ENCODE measurements at places on chromosomes 16 and 17.

DNA sequence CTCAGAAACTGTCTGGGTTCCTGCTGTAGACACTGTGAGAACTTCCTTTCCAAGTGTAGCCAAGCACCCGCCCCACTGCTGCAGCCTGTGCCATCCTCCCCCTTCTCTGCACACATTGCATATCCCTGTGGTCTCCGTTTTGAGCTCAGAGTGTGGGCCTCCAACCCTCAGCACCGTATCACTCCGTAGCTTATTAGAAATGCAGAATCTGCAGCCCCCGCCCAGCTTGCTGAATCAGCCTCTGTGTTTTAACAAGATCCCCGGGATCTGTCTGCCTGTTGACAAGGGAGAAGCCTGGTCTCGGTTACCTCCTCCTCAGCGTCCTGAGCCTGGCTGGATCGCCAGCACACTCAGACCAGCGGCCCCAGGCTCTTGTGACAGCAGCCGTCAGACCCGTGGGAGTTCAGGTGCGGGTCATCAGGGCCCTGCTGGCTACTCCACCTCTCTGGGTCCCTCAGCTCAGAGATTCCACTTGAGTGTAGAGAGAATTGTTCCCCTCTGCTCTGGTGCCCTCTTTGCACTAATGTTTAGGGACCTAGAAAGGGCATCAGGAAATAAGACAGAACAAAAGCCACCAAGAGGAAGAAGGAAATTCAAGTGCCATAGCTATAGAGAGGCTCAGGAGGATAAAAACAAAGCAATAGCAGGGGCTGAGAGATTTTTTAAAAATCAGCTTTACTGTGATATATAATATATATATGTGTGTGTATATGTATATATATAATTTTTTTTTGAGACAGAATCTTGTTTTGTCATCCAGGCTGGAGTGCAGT, 92.3 kb downstream of the PITPNC1 start:
- no peak for DNase-seq

DNA sequence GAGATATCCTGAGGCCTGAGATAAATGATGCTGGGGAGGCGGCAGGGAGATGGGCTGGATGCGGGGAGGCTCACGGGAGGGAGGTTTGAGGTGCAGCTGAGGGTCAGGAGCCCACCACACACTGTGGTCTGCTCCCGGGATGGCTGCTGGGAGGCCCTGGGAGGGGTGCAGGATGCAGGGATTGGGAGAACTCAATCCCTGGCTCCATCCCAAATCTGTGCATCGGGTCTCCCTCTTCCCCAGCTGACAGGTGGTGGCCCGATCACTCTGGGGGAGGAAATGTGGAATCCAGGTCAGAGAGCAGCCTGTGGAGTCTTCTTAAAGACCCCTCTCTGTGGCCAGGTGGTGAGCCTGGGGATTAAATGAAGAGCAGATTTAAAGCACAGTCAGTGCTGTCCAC, 12.0 kb downstream of the PHB1 start:
- no peak for DNase-seq

DNA sequence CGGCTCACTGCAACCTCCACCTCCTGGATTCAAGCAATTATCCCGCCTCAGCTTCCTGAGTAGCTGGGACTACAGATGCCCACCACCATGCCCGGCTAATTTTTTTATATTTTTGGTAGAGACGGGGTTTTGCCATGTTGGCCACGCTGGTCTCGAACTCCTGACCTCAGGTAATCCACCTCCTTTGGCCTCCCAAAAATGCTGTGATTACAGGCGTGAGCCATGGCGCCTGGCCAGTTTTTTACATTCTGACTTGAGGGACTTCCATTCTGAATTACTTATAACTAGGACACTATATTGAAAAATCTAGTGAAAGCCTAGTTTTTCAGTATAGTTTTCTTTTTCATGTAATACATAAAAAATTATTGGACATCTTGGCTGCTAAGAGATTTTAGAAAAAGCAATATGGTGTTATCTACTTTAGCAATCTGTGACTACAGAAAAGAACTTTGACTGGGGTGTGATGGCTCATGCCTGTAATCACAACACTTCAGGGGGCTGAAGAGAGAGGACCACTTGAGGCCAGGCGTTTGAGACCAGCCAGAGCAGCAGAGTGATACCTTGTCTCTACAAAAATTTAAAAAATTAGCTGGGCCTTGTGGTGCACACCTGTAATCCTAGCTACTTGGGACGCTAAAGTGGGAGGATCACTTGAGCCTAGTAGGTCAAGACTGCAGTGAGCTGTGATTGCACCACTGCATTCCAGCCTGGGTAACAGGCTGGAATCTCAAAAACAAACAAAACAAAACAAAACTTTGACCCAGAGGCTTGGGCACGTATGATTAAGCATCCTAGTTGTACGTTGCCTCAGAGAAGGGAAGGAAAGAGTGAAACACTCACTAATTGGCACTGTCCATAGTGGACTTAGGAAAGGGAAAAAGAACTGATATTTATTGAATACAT, 26.8 kb upstream of the GOSR1 start:
- DNase-seq: no peak

GRCh38 chr16:57735755-57736418, at the start of gene KATNB1:
Gene KATNB1, plus strand, starts transcription at chr16:57735770. Its CDS starts 1,474 bp downstream, at chr16:57737244.
- no peak for DNase-seq

GRCh38 chr17:67007266-67007665, 37.1 kb upstream of the CACNG1 start:
- no peak for DNase-seq

- peak; percentile 41 for DNase-seq
Measured at GRCh38 chr16:17396762-17397498, 73.8 kb downstream of the XYLT1 start.

GRCh38 chr16:19808061-19808641, 76.5 kb downstream of the GPRC5B start:
- DNase-seq: no peak

DNA sequence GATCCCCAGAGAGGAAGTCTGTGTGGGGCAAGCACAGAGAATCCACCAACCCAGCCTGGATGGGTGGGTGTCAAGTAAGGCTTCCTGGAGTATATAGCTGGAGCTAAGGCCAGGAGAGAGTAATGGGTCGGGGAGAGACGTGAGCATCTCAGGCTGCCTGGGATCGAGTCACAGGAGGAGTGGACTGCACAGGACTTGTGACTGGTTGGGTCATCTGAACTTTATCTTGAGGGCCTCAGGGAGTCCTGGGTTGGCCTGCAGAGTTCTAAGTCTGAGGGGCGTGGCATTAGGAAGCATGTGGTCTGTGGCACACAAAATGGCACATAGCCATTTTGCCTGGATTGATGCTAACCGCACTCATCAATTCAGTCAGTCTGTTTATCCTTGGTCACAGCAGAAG, 1.5 kb downstream of the PLA2G15 start:
- DNase-seq: no peak

DNA sequence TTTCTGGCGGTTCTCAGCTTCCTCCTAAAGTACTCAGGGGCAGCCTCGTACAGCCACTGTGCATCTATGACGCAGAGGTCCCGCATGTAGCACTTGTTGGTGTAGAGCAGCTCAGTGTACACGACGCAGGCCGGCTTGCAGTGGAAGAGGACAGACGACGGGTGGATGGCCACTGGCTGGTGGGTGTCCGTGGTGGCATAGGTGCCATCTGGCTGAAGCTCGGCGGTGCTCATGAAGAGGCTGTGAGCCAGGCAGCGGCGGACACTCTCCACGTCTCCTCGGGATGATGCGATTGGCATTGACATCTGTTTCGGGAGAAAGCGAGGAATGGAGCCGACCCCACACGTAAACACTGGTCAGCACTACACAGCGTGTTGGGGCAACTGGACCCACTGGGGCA, 5.3 kb upstream of the C1QBP start:
- DNase-seq: no peak

- DNase-seq: no peak
Measured at GRCh38 chr17:53046781-53047180, 775.9 kb upstream of the KIF2B start.

GRCh38 chr16:8591451-8591850, 1.1 kb upstream of the TMEM114 start:
- DNase-seq: no peak

- no peak for DNase-seq
Measured at GRCh38 chr16:19463468-19464315, 46.0 kb downstream of the TMC5 start.

- no peak for DNase-seq
Measured at GRCh38 chr17:73401911-73402310, 90.1 kb upstream of the CDC42EP4 start.

- no peak for DNase-seq
Measured at GRCh38 chr17:74610108-74610507, 13.4 kb downstream of the CD300E start.

GRCh38 chr16:72961863-72962262, 86.1 kb downstream of the ZFHX3 start:
- no peak for DNase-seq

DNA sequence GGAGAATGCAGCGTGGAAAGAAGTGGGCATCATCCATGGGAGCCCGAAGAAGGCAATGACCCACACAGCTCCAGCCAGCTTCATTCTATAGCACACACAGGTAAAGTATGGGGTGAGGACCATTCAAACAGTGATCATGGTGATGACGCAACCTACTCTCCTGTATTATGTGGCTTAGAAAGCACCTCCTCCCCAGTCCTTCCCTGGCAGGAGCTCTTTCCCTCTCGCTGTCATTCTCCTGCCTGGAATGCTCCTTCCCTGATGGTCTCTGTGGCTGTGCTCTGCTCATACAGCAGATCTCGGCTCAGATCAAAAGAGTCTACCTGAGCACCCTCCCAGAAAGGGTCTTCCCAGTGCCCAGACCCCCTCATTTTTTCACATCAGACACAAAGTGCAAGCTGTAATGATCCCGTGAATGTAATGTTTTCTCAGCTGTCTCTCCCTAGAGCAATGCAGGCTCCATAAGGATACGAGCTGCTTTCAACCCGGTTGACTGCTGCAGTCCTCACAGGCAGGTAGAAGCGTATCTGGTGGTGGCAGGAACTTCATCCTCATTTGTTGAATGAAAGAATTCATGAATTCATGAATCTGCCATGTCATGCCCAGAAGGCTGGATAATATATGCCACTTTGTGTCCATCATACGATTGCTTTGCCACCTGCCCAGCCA, 248.8 kb downstream of the HS3ST3A1 start:
- no peak for DNase-seq
